AML-193 (cell line): ENCODE measurements at places on chromosomes 5 and 9.

DNA sequence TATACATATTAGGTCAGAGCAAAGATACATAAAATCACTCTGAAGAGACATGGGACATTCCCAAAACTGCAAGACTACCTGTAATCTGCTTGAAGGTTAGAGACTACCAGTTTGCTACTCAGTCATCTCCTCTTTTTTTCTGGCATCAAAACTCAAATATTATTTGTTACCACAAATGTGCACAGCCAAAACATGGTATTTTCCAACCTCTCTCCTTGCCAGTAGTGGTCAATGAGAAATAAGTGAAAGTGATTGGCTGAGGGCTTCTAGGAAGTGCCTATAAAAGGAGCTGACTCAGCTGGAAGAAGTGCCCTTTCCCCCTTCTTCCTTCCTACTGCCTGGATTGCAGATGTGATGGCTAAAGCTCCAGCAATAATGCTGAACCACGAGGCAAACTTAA lies 13.8 kb downstream of the GZMK start:
- no peak for DNase-seq

- DNase-seq, result no peak
Observed at GRCh38 chr9:96644137-96644536, 11.0 kb downstream of the PRXL2C start.

GRCh38 chr9:17319864-17320263 lies 185.0 kb downstream of the CNTLN start:
- DNase-seq, result no peak

DNA sequence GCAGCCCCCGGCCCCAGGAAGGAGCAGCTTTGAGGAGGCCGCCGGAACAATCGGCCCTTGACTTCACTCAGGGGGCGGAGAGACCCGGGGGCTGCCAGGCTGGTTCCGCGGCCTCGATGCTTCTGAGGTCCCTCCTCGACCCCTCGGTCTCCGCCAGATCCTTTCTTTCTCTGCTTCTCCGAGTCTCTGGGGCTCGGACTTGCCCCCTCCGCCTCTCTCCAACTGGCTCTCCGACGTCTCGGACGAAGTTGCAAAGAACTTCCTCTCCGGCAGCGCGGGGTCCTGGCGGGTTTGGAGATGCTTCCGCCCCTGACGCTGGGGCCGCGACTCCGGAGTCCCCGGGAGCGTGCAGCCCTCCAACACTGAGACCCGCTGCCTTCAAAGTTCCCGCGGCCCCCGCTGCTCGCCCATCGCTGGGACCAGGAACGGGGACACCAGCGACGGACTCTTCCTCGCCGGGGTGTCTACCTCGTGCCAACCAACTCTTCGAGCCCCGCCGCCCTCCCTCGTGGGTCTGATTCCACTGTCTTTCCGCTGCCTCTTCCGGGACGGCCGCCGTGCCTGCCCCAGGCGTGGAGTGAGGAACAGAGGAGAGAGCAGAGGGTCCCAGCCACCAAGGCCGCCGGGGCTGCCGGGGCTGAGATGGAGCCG lies 7.0 kb downstream of the PAX5 start:
- DNase-seq, result no peak

DNA sequence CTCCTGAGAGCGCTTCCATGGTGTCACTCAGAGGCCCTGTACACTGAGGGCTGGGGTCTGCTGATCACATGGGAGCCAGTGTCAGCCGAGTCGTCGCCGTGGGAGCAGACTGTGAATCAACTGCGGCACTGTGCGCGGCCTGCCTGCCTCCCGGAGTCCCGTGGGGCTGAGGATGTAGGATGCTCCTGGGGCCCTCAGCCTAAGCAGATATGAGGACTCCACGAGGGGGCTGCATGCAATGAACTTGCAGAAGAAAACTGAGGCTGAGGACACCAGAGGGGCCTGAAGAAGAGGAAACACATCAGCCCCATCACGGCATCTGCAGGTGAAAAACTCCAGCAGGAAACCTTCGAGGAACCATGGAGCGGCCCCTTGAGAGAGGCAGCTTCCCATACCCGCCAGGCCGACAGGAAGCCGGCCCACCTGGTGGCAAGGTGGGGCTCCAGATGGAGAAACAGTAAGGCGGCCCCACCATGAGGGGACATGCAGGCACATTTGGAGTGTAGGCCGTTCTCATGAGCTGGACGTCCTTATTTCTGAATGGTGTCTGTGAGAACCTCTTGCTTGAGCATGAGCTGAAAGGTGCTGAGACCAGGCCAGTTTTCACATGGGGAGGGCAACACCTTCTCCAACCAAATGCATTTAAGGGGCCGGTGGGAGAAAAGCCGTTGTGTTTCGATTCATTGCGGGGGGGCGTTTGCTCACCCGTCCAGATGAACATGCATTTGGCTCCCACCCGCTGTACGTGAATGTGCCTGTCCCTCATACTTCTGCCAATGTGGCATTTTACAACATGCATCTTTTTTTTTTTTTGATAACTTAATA lies 35.2 kb upstream of the ADAMTS2 start:
- no peak for DNase-seq

DNA sequence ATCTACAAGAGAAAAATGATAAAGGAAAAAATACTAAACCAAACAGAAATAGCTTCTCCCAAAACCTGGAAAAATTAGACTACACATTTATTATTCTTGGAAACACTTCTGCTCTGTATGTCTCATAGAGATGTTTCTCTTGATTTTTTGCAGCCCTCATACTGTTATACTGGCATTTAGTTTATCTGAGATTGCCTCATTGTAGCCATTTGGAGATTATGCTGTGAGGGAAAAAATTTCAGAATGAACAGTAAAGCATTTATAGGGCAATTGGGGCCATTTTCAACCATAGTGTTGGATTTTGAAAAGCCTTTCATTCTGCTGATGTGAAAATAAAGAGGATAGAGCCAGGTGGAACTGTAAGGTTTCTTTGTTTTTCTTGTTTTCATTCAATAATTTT lies 441.8 kb upstream of the RIOK2 start:
- DNase-seq, result no peak

DNA sequence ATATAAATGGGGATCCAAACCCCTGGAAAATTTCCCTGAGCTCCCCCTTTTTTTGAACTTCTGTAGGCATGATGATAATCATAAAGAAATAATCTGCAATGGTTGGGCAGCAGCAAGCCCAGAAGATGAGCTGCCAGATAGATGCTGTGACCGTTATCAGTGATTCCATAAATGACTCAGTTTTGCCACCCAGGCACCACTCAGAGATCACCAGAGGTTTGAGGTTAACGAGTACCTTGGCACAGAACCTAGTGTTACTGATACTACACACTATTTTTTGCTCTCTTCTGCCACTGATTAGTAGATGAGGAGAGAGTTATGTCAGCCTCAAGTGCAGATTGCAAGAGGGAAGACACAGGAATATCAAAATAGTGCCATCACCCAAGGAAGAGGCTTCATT lies 199.3 kb upstream of the PTGER4 start:
- no peak for DNase-seq

GRCh38 chr9:112091810-112092209 lies 83.3 kb downstream of the SUSD1 start:
- DNase-seq, result no peak

DNA sequence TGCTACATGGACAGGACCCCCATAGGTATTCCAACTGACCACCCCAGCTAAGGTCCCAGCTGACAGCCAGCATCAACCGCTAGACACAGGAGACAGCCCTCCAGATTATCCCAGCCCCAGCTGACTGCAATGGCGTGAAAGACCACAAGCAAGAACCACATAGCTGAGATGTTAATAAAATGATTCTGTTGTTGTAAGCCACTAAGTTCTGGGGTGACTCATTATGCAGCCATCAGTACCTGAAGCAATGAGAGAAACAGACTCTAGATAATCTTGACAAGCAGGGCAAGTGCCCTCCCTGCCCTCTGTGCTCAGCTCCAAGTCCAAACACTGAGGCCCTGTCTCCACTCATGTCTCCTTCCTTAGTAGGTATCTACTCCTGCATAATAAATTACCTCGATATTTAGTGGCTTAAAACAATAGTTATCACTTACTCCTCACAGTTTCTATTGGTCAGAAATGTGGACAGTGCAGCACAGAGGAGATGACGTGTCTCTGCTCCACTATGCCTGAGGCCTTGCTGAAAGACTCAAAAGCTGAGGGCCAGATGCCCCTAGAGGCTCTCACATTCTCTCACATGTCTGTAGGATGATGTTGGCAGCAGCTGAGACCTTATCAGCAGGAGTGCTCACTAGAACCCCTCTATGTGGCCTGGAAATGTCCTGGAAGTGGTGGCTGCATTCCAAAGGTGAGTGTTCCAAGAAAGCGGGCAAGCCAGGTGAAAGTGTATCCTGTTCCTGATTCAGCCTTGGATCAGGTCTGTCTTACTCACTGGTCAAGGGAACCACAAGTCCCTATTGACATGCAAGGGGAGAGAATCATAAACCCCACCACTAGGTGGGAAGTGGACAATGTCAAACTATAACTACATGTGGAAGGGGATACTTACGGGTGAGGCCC lies 2.5 kb downstream of the MGAT1 start:
- DNase-seq, result no peak

- no peak for DNase-seq
Observed at GRCh38 chr5:36277521-36278176, 24.1 kb downstream of the RANBP3L start.

GRCh38 chr5:169736653-169737052 lies 99.6 kb downstream of the DOCK2 start:
- DNase-seq, result no peak

- DNase-seq, result no peak
Observed at GRCh38 chr5:116340799-116341198, 233.8 kb downstream of the SEMA6A start.

GRCh38 chr5:108345541-108346171 lies 36.2 kb downstream of the FBXL17 start:
- DNase-seq, result peak; percentile 66

DNA sequence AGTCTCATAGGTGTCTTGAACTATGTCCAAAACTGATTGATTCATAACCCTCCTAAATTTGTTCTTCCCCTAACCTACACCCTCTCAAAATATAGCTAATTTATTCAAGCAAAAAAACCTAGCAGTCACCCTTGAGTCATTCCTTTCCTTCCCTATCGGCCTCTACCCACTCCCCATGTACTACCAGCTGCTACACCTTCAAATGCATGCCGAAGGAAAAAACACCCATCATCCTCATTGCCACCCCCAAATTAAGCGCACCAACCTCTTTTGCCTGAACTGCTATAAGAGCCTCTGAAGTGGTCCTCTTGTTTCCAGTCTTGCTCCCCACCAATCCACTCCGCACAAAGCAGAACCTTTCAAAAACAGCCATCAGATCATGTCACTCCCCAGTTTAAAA lies 12.6 kb downstream of the LIFR start:
- no peak for DNase-seq

DNA sequence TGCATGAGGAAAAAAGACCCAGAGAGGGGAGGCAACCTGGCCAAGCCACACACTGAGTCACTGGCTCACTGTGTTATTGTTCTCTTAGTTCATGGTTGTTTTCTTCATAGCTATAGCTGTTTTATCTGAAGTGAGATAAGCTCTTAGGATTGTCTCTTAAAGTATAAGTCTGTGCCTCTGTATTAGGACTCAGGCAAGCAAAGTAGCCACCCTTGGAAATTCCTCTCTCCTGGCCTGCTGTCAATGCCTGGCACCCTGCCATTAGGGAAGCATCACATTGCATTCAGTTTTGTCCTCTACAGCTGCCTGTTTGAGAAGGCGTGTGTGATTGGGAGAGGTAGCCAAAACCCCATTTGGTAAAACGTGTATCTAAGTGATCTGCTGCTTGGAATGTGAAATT lies 147.4 kb upstream of the GLRA1 start:
- no peak for DNase-seq

- DNase-seq, result peak; percentile 11
Observed at GRCh38 chr5:172106511-172107356, 81.3 kb downstream of the STK10 start.
